NAMALWA (cell line): ENCODE measurements at places on chromosomes 13 and 19.

DNA sequence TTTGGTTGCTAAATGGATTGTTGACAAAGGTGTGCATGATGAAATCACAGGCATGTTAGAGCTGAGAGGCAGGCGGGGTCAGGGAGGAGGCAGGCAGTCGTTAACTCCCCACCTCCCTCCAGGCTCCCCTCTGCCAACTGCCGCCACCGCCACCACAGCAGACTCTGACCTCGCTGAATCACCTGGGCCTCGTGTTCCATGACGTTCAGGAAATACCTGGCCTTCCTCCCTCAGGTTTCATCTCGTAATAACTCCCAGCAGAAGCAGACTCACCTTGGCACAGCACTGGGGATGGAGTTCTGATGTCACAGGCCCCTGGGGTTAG lies 198.5 kb downstream of the KATNAL1 start:
- DNase-seq = no peak

- no peak for DNase-seq
These were observed 4.2 kb upstream of the OR7A17 start for GRCh38 chr19:14889994-14890642.

GRCh38 chr13:112638157-112638750 lies 50.3 kb upstream of the TUBGCP3 start:
- DNase-seq = no peak

DNA sequence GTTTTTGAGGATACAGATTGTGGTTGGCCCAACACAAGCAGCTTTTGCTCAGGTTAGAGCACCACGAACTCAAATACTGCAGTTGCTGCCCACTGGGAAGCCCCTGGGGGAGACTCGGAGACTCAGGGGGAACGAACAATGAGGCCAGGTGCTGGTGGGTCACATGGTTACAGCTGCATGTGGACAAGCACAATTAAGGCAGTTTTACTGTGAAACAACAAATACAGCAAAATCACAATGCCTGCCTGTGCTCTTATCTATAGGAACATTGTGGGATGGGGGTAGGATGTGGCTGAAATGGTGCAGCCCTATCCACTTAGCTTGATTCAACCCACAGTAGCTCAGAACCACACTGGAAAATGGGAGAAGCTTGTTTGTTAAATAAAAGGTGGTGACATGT lies 119.7 kb upstream of the SPATA13 start:
- no peak for DNase-seq

GRCh38 chr13:46352805-46353204 lies 34.2 kb downstream of the RUBCNL start:
- DNase-seq = no peak

DNA sequence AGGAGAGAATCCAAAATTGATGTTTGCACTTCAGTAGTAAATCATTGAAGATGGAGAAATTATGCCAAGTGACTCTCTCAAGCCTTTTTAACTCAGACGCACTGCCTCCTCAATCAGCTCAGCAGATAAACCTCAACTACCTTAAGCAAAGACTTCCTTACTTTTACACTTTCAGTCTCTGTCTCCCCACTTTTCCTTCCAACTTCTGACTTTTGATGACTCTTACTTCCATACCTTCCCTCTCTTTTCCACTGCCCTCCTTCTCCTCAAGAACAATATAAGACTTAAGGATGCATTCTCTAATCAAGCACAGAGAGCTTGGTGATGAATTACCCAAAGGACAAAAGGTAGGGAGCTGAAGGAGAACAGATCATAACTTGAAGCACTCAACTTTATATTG lies 4.8 kb upstream of the DACH1 start:
- no peak for DNase-seq

DNA sequence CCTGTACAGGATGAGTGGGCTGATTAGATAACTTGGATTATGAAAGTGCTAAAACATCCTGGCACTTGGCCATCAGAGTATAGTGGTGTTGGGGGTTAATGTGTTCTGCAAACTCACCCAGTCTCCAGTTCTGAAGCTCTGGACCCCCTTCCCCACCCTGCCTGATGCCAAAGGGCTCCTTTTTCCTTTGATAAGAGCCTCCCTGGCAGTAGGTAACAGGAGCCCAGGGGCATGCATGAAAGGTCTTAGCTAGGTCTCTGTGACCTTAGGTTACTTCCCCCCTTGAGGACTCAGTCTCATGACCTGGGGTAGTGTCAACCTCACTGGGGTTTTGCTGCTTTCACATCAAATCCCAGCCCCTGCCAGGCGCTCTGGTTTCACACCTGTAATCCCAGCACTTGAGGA lies 2.5 kb downstream of the RPS28 start:
- peak; percentile 38 for DNase-seq

- DNase-seq = no peak
These were observed 107.0 kb downstream of the ZIC5 start for GRCh38 chr13:99864627-99864990.

DNA sequence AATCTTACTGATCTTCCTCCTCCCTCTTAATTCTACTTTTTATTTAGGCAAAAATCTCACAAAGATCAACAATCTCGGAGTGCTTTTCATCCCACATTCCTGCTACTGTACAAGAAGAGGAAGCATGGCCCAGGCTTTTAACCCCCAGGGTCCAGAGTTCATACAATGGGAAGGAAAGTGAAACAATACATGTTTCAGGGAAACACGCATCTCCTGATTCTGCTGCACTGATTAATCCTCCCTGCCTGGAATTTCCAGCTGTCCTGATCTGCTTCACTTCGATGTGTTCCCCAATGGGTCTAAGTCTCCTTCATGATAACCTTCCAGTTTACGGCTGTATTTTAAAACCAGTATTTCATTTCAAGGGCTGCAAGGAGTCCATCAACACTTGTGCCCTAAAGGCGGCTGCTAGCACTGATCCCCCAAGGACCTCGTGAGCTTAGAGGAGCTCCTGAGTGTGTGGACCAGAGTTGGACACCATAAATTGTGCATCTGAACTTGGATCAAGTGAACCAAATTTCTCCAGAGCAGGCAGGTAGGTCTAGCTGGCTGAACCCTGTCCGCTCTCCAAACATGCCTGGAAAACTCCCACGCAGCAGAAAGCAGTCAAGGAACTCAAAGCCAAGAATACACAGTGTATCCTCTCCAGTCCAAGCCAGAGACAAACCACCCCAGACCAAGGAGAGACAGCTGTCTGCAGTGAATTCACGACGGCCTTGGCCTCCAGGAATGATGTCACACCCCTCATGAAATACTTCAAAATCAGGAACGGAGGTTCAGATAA lies 44.3 kb downstream of the COL4A1 start:
- DNase-seq = no peak

- no peak for DNase-seq
These were observed 9.2 kb downstream of the LMTK3 start for GRCh38 chr19:48502350-48503018.

DNA sequence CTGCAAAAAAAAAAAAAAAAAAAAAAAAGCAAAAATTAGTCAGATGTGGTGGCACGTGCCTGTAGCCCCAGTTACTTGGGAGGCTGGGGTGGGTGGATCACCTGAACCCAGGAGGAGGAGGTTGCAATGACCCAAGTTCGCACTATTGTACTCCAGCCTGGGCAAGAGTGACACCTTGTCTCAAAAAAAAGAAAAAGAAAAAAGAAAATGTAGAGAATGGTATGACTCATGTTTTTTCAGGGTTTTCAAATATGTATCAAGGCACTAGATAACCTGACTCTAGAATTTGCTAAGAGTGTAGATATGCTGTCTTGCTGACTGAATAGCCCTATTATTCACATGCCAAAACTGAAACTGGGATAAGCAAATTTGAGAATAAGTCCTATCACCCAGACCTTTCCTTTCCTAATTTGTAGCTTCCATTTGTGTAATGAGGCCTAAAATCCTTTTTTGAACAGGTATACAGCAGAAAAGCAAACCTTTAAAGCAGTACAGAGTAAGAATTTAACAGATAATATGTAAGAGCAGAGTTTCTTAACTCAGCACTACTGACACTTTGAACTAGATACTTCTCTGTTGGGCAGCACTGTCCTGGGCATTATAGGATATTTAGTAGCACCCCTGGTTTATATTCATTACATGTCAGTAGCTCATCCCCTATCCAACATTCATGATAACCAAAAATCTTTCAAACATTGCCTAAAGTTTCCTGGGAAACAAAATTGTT lies 108.6 kb downstream of the ELF1 start:
- DNase-seq = no peak
